Ureter (tissue), 1 donor: ENCODE measurements at places on chromosomes 11 and 22. TPM values are rescaled to one million over a fixed set of nuclear protein-coding genes. Genes with fewer than 3 reads are reported as not detected.
A peak's percentile ranks its signal among the peaks of the same experiment; 100 is the strongest.

GRCh38 chr22:26234296-26234695 is 65.0 kb downstream of the SEZ6L start:
- DNase-seq, result no peak

DNA sequence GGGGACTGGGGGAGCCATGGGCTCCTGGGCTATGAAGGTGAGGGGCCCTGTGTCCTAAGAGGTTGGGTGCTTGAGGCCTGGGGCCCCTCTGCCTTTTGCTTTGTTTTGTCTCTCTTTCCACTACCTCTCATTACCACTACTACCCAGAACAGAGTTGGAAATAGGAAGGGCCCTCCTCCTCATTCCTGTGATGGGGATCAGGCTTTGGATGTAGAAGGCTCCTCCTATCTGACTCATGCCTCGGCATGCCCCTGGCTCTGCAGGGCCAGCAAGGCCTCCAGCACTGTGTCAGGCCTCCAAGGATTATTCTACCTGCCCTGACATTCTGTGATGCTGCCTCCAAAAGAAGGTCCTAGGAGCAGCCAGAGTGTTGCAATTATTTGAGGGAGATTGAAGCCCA is 766 bp downstream of the IZUMO1R start:
- DNase-seq, result no peak

GRCh38 chr11:16289541-16289940 is 66.8 kb downstream of the SOX6 start:
- DNase-seq, result no peak

- no peak for DNase-seq
These were observed 43.4 kb downstream of the SCUBE2 start for GRCh38 chr11:9047964-9048523.

Gene PTGDR2
- 0.13 TPM for total RNA-seq

DNA sequence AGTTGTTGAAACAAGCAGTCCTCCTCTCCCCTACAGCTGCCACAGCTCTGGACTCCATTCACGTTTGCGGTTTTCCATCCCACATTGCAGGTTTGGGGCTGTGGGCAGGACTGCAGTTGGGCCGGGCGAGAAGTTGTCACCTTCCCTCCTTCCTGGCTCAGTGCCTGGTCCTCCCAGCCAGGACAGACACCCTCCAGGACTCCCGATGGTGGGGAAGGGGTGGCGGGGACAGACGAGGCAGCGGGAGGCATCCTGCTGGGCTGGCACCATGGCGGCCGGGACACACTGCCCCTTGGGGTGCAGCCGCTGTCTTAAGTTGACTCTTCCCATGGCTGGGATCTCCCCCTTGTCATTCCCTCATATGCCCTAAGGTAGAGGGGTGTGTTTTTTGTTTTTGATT is 615.2 kb downstream of the BRD1 start:
- peak; percentile 20 for DNase-seq

GRCh38 chr11:78594814-78595213 is 20.1 kb upstream of the NARS2 start:
- no peak for DNase-seq

Gene SLC35F2
- total RNA-seq, result 8.0 TPM

- DNase-seq, result no peak
These were observed 65.8 kb downstream of the DKK3 start for GRCh38 chr11:11942668-11943067.

Gene LRRC74B
- total RNA-seq, result not detected

GRCh38 chr11:82995754-82996398 is 75.8 kb downstream of the RAB30 start:
- no peak for DNase-seq

- no peak for DNase-seq
These were observed 73.6 kb upstream of the EIF3M start for GRCh38 chr11:32510039-32510438.

GRCh38 chr22:32796865-32797573 is 4.5 kb upstream of the TIMP3 start:
- DNase-seq, result peak; percentile 74

DNA sequence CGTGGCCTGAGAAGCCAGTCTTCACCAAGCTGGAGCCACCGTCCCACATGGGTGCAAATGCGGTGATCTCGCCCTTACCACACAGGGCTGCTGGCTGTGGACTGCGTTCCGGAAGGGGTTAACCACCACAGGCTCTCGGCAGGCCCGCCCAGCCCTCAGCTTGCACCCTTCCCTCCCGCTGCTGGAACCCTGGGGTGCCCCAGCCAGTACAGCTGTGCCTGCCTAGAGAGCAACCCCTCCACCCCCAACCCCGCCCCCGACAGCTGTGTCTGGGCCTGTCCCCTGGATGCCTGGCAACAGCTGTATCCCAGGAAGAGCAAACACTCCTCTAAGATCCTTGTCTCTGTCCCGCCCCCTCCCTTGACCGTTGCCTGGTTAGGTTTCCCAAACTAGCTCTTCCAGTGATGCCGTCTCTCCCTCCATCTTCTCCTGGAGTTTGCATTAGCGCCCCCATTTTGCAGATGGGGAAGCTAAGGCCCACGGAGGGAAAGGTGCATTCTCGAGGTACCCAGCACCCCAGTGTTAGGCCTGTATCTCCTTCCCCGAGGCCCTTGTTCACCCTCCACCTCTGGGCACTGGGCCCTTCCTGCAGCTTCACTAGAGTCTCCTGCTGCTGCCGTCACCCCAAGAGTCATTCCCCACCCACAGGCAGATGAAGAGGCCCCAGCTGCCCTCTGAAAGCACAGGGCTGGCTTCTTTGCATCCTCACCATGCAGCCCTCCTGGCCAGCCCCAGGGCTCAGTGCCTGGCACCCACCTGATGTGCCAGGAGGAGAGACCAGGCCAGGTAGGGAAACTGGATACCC is 12.6 kb upstream of the COX8A start:
- peak; percentile 70 for DNase-seq

- DNase-seq, result no peak
These were observed 91.8 kb downstream of the FAM76B start for GRCh38 chr11:95697614-95698408.

DNA sequence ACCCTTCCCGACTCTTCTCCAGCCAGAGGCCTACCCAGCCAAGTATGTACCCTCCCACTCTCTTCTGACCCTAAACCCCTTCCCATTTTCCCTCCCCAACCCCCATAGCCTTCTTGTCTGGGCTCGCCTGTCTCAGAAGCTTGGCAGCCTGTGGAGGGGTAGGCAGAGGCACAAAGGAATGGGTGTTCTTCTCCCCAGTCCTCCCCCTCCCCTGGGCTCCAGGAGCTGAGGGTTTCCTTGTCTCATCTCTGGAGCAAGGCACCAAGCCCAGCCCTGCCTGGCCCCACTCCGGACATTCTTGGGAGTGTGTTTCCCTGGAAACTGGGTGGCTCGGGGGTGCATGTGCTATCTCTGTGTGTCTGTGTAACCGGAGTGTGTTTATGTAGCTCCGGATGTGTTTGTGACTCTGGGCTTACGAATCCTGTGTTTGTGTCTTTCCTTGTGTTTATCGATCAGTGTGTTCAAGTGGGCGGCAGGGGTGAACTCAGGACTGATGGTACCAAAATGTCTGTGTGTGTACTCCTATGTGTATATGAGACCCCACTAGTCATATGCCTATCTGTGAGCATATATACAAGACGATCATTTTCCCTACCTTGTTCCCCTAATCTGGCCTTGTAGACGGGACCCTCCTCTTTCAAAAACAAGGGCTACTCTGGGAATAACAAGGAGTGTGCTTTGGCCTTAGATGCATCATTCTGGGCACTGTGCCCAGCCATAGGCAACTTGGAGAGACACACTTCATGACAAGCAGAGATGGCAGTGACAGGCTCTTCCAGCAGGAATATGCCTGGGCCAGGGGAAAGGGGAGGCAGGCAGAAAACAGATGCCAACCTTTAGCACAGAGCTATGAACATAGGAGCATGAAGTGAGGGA is 10.9 kb downstream of the PHLDB1 start:
- DNase-seq, result no peak

DNA sequence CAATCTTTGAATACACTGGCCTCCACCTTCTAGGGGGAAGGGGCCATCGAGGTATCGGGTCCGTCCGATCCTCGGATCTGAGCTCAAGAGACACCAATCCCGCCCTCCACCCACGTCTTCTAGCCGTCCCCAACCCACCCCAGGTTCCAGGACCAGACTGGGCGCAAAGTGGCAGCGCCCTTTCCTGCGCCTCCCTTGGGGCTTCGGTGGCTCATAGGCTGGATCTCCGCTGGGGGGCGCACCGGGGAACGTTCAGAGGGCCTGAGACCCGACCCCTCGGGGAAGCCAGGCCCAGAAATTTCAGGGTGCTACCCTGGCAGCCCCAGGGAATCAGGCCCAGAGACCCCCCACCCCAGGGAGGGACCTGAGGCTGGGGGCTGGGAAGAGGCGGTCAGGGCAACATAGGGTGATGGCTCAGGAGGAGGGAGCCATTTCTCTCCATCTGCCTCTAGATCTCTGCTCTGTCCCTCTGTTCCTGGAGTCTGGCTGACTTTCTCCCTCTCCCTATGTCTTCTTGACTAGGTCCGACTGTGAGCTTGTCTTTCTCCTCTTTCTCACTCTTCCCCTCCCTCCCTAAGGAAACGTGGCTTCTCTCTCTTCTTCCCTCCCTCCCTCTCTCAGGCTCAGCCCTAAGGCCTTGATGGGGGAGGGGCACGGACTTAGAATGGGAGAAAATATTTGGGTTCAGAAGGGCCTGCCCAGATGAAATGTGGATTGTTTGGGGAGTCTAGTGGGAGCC is 1.1 kb downstream of the CREB3L1 start:
- peak; percentile 76 for DNase-seq

DNA sequence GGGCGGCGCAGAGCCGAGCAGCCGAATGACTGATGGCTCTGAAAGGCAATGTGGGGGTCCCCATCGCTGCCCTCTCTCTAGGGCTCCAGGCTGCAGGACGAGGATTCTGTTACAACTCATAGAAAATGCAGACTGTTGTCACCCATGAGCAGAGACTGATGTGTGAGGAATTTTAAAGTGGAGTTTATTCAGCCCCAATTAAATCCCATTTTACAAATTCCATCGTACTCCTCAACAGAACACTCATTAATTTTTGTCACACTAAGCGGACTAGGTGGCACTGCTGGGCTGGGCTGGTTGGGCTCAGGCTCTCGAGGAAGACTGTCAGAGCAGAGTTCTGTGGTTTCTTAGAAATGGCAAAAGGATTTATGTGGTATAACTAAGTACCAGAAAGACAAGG is 102.6 kb upstream of the SPON1 start:
- DNase-seq, result no peak

DNA sequence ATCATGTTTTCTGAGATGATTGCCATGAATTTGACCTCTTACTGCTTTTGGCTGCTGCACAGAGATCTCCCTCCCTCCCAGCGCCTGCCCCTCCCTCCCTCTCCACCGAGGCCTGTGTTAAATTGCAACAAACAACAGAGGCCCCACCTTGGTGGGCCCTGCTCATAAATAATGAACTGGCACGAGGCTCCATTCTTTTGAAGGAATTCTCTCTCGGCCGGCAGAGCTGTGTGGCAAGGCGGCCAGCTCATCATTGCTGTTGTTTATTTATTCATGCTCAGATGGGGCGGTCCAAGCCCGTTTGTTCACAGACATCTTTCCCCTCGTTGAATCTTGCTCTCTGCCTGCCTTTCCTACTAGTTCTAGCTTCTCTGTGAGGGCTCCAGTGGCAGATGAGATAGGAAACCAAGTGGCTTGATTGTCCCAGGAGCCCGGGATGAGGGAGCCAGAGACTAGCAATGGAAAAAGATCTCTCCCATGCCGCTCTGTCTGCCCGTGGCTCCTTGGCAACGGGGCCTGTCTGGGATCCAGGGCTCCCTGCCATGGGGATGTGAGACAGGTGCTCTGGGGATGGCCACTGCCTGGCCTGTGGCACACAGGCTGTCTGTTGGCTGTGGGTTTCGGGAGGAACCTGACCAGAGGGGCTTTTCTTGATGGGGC is 192.6 kb downstream of the DSCAML1 start:
- no peak for DNase-seq

- peak; percentile 86 for DNase-seq
These were observed 154.9 kb upstream of the NAV2 start for GRCh38 chr11:19557720-19558140.

GRCh38 chr11:83249445-83249844 is 36.7 kb downstream of the CCDC90B start:
- DNase-seq, result no peak

GRCh38 chr22:35766654-35767580 is 49.2 kb downstream of the APOL5 start:
- no peak for DNase-seq

Gene OR10A2
- not detected for total RNA-seq

GRCh38 chr22:34064696-34065095 is 144.4 kb upstream of the LARGE1 start:
- no peak for DNase-seq

DNA sequence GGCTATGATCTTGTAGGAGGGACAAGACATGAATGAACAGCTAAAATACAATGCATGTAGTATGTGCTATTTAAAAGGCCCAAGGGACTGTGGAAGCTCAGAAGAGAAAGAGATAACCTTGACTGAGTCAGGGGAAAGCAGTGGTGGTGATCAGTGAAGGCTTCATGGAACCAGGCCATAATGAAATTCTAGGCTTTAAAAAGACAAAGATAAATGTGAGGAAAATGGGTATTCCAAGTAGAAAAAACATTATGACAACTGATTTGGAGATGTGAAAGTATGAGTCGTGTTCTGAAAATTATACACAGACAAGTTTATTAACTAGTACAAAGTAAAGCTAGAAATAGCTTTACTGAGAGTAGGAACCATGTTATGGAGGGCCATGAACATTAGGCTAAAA is 189.8 kb downstream of the SOX6 start:
- DNase-seq, result no peak

DNA sequence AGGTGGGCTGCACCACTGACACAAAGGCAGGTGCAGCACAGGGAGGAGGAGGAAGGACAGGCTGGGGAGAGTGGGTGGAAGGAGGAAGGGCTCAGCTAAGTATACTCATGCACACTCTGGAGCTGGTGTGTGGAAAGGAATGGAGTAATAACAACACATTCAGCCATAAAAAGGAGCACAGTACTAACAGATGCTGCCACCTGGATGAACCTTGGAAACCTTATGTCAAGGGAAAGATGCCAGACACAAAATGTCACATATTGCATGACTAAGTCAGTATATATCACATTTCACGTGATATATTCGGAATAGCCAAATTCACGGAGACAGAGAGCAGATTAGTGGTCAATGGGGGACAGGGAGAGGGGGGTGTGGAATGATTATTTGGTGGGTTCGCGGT is 389.6 kb upstream of the SYN3 start:
- no peak for DNase-seq

Gene SPCS2
- 151 TPM for total RNA-seq

Gene CDPF1
- total RNA-seq, result 9.8 TPM

DNA sequence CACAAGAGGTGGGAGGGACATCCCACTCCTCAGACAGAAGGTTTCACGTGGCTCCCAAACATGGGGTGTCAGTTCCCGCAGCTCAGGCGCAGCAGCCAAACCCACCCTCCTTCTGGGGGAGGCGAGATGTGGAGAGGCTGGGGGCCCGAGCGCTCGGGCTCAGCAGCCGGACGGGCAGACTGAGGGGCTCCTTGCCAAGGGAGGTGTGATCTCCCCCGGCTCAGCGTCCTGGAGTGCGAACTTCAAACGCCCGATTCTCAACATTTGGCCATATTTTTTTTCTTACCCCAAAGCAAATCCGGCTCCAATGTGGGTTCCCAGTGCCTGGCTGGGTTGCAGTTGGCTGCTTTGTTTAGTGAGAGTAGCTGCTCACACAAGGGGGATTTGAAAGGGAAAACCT is 477.9 kb downstream of the MN1 start:
- no peak for DNase-seq
